Activated effector memory CD4-positive, alpha-beta T cell treated with anti-CD3 and anti-CD28 coated beads, Interleukin-2, amount 50 U/mL, for 16 hours (primary cell): ENCODE measurements at places on chromosomes 16 and 17.

- no peak for DNase-seq
These were observed 174.8 kb downstream of the NTN1 start for GRCh38 chr17:9195961-9196670.

DNA sequence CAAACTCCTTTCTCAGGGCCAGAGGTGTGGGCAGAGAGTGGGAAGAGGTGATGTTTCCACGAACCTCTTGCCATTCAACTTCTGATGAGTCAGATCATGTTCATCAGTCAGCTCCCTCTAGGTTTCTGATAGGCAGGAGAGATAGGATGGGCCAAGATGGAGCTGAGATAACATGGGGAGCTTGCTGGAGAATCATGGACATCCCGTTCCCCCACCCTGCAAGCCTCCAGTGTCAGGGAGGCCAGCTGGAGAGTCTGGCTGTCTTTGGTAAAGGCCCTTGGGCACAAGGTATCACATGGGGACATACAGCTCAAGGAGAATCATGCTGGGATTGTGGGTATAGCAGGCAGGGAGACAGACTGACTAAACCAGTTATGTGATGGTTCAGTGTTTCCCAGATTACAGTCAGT, 136.0 kb upstream of the IRX3 start:
- no peak for DNase-seq

DNA sequence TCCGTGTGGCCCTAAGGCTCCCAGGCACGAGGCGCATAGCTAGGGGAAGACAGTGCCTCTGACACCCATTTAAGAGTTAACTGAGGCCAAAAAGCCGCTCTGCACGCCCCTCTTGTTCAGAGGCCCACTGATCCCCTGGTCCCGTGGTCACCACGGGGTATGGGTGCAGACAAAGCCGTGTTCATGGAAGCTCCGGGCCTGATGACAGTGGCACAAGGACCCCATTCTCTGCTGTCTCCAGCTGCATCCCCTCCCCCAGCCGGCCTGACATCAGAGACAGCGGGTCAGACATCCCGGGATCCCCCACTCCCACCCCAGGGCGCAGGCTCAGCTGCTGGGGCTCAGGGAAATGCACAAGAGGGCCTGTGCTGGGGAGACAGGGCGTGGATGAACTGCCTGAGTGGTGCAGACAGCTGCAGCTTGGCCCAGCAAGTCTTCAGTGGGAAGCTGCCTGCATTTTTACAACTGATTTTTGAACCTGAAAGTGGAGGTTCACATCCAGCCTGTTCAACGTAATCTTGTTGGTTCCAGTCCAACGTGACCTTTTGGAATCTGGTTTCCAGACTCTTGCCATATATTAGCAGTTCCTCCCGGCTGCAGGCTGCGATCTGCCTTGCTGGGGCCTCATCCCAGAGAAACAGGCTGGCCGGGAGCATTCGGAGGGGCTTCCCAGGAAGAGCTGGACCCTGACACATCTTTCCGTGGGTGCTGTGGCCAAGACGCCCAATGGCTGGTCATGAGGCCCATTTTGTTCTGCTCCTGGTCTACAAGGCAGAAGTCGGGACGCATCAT, 9.7 kb upstream of the BAHCC1 start:
- DNase-seq, result no peak

- DNase-seq, result no peak
These were observed 105.1 kb upstream of the TOX3 start for GRCh38 chr16:52652033-52652432.

DNA sequence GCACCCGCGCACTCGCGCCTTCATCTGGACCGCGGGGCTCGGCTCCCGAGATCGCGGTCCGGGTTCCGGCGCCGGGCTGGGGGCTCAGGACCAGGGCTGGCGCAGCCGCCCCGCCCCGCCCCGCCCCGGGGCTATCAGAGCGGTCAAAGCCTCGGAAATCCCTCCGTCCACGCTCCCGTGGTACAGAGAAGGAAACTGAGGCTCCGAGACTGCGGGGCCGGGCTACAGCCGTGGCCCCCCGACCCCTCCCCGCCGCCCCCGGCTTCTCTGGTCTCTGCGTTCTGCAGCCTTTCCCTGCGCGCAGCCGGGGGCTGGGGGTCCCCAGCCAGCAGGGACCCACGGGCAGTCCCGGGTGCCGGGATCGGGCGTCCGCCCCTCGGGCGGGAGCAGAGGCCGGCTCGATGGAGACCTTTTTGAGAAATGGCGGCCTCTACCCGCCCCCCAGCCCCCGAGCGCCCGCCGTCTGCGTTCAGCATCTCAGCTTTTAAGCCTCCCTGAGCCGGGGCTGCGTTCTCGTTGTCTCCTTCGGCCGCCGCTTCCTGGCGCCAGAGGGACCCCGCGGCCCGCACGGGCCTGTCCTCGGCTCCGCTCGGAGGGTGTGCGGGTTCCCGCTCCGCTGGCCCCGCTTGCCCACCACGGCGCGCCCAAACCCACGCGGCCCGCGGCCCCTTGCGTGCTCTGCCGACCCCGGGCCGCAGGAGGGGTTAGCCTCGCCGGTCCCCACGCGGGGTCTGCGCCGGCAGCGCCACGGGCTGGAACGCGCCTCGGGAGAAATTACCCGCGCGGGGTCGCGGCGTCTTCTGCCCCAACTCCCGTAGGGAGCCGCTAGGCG, 1.5 kb upstream of the NPTX1 start:
- peak; percentile 70 for DNase-seq

DNA sequence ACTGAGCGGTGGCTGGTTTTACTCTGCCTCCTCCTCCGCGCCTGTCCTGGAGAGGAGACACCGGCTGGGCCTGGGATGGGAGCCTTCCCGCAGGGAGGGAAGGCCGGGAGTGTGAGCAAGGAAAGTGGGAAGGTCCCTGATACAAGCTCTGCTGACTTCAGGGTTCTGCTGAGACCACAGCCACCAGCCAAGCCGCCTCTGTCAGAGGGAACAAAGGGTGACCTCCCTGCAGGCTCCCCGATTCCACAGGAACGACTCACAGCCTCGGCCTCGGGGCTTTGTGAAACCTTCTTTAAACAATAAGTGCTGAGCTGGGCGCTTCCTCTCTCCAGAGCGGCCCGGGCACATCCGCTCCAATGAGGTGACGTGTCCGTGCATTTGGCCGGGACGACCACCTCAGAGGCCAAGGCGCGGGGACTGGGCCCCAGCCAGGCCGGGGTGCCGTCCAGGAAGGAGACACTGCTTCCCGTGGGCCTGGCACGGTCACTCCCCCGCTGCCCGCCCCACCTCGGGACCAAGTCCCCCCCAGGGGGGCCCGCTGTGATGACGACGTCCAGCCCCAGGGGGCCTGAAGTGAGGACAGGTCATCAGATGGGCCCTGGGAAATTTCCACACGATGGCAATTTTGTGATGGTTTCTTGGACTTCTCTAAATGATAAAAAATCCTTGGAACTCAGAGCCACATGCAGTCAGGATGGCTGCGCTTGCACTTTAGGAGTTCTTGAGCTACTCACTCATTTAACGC, 11.8 kb upstream of the CIBAR2 start:
- no peak for DNase-seq

GRCh38 chr17:37608351-37609169, 658 bp downstream of the SYNRG start:
- DNase-seq, result no peak

DNA sequence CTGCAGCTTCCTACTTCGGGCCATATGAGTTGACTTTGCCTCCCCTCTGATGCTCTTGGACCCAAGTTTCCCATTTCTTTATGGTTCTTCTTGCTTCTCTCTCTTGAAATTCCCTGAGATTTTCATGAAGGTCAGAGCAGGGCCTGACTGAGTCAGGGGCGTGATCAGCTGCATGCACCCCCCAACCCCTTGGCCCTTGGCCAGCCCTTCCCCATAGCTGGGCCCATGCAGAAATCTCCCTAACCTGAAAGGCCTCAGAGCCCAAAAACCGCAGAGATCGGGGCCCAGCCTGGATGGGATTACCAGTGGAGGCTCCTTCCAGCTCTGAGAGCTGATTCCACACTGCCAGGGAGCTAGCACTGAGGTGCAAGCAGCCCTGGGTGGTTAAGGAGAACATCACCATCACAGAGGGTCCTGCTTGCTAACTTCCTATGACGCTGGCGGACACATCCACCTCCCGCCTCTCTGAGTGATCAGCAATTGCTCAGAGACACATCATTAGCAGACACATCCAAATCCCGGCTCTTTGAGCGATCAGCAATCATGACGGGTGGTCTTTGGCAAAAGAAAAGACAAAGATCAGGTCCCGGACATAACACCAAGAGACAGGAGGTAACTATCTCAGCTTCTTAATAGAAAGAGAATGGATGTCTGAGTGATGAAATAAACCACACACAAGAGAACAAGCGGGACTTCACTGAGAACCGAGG, 161.5 kb downstream of the C16orf78 start:
- DNase-seq, result no peak

- DNase-seq, result no peak
These were observed 2.5 kb downstream of the KRT33A start for GRCh38 chr17:41347869-41348760.

- DNase-seq, result no peak
These were observed 242.4 kb upstream of the SALL1 start for GRCh38 chr16:51393381-51394005.

- DNase-seq, result no peak
These were observed 204.2 kb downstream of the NTN1 start for GRCh38 chr17:9225305-9226101.

GRCh38 chr17:55959756-55960155, 193.5 kb upstream of the ANKFN1 start:
- DNase-seq, result no peak

DNA sequence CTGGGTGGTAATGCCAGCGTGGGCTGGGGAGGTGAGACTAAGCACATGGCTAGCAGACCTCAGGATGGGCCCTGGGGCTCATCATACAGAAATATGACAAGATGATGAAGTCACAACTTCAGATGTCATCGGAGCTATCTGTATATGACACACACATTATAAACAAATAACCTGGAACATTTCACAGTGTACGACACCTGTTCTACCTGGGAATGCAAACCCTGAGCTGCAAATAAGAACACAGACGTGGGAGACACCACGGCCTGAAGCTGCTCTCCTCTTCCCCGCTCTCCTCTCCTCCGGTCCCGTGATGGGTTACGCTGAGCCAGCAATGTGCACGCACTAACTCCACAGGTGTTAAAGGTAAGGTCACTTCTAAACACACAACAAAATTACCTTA, 4.9 kb downstream of the PLD6 start:
- no peak for DNase-seq

GRCh38 chr17:41547378-41547841, 19.3 kb upstream of the KRT19 start:
- DNase-seq, result no peak

DNA sequence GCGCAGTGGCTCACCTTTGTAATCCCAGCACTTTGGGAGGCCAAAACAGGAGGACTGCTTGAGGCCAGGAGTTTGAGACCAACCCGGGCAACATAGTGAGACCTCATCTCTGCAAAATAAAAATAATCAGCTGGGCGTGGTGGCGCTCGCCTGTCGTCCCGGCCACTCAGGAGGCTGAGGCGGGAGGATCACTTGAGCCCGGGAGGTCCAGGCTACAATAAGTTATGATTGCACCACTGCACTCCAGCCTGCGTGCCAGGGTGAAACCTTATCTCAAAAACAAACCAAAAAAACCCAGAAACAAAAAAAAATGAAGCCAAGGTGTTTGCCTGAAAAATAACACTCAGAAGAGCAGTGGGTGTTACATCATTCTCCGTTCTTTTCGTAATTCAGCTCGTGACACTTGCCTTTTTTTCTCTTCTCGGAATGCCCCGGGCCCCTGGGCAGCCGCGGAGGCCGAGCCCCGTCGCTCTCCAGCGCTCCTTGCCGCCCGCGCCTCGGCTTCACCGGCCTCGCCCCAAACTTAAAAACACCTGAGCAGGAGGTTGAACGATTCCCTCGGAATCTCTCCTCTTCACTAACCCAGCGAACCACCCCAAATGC, 17.0 kb downstream of the PRCD start:
- peak; percentile 79 for DNase-seq

GRCh38 chr16:48370229-48370628, 15.0 kb downstream of the SIAH1 start:
- DNase-seq, result no peak

DNA sequence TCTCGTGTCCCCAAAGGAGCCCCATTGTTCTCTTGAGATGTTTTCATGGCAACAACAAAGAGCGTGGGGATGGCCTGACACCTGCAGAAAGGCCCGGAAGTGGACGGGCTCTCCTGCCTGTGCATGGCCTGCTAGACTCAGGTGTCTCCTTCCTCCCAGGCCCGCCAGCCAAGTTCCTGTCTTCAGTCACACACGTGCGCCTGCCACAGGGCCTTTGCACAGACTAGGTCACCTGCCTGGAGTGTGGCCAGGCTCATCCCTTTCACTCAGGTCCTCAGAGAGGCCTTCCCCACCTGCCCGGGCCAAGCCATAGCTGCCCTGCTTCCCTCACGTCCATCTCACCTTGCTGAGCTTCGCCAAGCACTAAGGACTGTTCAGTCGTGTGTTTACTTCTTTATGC, 300.9 kb downstream of the FOXL1 start:
- no peak for DNase-seq

GRCh38 chr16:81928975-81929374, 82.3 kb downstream of the SDR42E1 start:
- no peak for DNase-seq

- peak; percentile 83 for DNase-seq
These were observed 11.5 kb downstream of the SLC35B1 start for GRCh38 chr17:49696233-49696761.

DNA sequence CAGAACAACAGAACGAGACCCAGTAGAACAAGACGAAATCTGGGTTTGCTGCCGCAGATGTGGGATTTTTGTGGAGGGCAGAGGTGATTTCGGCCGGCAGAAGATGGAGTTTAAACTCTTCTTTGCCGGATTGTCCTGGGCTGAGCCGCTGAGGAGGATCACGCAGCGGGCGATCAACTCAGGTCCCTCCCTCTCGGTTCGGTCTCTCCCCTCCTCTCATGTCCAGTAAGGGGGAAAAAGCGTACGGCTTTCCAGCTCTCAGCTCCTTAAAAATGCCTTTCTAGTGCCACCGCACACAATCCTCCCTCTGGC, 2.5 kb downstream of the PHF12 start:
- DNase-seq, result no peak

DNA sequence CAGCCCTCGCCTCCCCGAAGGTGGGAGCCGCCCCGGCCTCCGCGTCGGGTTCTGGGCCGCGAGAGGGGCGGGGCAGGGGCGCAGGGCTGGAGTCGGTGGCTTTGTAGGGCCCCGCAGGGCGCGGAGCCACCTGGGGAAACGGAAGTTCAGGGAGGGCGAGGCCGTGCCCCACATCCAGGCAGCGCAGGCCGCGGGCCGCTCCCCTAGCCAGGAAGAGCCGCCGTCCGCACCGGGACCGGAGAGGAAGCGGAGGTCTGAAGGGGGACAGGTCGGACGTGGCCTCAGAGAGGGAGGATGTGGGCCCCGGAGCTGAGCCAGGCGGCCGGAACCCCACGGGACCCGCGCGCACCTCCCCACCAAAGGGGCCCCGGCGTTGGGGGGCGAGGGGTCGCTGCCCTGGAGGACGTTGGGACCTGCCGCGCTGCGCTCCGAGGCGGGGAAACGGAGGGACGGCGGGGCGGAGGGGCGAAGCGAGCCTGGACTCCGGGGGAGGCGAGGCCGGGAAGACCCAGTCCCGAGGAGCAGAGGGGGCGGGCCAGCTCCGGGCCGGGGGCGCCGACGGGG, 482 bp upstream of the SLC16A3 start:
- peak; percentile 85 for DNase-seq

DNA sequence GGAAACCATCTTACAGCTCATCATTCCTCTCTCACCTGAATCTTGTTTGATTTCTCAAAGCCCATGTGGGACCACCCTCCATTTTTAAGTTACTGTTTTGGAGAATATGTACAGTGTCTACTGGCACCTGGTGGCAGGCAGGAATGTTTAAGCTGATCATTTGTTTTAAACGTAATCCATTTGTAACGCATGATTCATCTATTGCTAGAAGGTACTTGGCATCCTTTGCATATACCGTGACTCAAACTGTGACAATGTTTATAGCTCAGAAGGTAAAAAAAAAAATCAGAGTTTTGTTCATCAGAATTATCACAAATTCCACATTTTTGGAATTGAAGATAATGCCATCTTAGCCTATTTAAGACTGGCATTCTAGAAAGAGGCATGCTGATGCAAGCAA, 1007.5 kb upstream of the EEF2KMT start:
- no peak for DNase-seq
